ENCODE measurements at places on chromosomes 3 and 15.

DNA sequence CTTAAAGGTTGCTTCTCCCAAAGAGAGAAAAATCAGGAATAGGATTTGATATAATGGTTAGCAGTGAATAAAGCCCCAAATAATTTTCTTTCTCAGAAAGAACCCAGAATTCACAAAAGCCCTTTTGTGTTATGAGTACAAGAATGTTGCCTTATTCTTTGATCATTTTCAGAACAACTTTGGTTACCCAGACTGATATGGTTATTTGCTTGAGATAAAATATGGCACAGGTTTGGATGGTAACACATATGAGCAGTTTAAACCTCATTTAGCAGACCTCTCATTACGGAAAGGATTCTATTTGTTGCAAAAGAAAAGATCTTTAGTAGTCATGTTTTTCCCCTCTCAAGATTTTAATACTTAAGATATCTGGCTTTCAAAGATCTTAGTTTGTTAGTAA, 104.8 kb upstream of the MEX3B start:
- DNase-seq: no peak

DNA sequence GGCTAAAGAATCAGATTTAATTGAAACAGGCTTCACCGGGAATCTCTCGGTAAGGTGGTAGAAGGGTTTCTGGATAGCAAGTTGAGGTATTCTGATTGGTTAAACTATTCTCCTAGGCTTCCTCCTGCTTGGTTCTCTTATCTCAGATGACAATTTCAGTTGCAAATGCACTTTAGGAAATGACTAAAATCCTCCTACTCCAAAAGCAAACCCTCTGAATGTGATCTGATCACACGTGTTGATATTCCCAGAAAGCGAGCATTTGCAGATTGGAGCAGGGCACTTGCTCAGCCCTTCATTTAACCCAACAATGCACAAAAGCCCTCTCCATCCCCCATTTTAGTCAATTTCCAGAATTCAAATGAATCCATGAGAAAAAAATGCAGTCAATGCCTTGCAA, 55.6 kb upstream of the ICE2 start:
- DNase-seq: no peak

DNA sequence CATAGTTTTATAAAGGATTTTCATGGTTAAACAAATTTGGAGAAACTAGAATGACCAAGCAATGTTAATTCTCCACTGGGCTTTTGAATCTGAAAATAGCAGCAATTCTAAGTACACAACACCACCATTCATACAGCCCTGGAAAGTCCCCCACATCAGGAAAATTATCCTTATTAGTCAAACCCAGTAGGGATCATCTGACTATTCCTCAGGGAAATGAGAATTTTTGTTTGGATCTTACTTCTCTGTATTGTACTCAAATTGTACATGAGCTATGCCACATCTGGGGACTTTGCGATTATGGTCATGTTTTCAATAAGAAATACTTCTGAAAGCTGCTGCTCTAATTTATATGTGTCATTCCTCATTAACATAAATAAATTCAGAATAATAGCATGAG, 46.0 kb downstream of the RARB start:
- no peak for DNase-seq

DNA sequence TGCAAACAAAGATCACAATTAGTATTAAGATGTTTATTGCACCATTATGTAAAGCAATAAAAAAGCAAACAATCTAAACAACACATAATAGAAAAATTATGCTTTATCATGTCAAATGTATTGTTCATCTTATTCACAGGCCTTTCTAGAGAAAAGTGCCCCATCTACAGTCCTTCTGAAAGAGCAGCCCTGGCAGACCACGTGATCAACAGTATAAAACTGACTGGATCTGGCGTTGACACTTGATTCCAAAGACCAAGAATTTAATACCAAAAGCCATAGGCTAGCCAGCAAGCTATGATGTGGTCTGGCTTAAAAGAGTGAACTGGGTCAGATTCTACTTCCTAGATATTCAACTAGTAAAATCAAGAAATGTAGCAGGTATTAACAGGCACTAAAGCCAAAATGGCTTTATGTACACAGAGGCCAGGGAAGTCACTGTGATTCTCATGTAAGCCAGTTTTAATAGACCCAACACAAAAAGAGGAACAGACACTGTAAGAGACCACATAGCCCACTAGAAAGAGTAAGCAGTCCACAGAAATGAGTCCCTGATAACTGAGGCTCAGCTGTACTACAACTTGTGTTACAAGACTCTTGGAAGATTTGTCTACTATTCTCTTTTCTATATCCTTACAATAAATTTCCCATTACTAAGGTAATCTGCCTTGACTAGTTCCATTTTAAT, 32.5 kb downstream of the DMXL2 start:
- no peak for DNase-seq

DNA sequence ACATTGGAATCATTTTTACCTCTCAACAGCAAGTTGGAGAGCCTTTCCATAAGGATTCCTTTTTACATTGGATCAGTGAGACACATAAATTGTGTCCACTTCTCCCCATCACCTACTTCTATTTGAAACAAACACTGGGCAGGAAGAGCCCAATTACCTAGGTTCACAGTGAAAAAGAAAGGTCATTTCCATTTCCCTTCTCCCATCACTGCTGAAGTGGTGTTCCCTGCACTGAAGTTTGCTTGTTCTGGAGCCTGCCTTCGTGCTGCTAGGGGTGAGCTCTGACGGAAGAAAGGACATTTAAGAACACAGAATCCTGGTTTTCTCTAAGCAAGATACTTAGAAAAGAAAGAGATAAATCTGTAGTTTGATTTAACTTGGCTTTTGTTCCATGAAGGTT, 123.8 kb upstream of the ZBTB20 start:
- no peak for DNase-seq

GRCh38 chr3:134594331-134594741, 56.5 kb downstream of the KY start:
- no peak for DNase-seq

DNA sequence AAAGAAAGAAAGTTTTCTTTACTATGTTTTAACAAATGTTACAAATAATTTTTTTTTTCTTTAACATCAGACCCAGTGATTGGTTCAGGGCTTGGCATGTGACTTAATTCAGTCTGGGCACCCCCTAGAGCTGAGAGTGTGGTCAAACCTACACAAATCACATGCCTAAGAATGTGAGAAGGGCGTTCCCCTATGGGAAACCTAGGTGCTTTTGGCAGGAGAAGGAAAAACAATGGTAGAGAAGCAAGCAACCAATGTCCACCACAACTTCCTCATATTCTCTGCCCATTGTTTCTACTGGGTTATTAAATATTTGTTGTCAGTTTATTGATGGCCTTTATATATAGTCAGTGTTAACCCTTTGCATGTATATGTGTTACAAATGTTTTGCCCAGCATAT, 21.4 kb upstream of the PIAS1 start:
- DNase-seq: no peak

DNA sequence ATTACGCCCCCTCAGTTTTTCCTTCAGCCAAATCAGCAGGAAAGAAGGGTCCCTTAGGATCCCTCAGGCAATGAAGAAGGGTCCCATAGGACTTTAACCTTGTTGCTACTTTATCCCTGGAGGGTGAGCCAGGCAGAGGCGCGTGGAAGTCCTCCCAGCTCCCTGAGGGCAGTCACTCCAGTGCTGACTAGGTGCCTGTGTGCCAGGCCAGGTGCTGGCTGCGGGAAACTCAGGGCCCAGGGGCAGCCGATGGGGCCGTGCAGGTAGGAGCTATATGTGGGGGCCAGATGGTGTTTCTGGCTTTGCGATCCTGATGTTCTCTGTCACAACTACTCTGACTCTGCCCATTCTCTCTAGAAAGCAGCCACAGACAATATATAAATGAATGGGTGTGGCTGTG, 42.8 kb upstream of the IQSEC1 start:
- no peak for DNase-seq

All from stimulated activated effector memory CD8-positive, alpha-beta T cell treated with anti-CD3 and anti-CD28 coated beads, Interleukin-12 subunit alpha, Interleukin-12 subunit beta, amount 100 ng/mL, for 72 hours (primary cell).